ENCODE measurements at places on chromosomes 3 and 15.

- no peak for DNase-seq
Observed at GRCh38 chr15:39987821-39988220, 51.2 kb downstream of the SRP14 start.

- DNase-seq: no peak
Observed at GRCh38 chr3:165181556-165181955, 14.6 kb downstream of the SLITRK3 start.

DNA sequence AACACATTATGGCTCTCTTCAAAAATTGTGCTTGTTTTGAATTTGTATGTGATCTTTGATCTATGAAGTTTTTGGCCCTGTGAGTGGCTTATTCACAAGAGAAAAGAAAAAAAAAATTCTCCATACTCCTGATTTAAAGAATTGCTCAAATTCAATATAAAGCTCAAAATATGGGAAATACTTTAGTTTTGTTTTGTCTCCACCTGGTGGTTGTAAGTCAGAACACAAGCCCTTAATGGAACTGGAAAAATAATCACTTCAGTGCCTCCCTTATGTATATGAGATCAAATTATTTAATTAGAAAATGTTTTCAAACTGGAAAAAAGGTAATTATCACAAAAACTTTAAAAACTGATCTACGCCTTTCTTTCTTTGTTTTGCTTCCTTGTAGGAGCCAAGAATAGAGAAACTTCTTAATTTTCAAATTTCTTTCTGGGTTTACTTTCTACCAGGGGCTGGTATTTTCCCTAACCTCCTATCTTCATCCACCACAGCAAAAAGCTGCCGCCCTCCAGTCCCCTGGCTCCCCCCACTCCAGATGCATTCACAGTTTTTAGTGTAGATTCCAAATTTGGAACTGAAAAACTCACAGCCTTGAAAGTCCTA lies 50.6 kb downstream of the SERP1 start:
- peak; percentile 39 for DNase-seq

DNA sequence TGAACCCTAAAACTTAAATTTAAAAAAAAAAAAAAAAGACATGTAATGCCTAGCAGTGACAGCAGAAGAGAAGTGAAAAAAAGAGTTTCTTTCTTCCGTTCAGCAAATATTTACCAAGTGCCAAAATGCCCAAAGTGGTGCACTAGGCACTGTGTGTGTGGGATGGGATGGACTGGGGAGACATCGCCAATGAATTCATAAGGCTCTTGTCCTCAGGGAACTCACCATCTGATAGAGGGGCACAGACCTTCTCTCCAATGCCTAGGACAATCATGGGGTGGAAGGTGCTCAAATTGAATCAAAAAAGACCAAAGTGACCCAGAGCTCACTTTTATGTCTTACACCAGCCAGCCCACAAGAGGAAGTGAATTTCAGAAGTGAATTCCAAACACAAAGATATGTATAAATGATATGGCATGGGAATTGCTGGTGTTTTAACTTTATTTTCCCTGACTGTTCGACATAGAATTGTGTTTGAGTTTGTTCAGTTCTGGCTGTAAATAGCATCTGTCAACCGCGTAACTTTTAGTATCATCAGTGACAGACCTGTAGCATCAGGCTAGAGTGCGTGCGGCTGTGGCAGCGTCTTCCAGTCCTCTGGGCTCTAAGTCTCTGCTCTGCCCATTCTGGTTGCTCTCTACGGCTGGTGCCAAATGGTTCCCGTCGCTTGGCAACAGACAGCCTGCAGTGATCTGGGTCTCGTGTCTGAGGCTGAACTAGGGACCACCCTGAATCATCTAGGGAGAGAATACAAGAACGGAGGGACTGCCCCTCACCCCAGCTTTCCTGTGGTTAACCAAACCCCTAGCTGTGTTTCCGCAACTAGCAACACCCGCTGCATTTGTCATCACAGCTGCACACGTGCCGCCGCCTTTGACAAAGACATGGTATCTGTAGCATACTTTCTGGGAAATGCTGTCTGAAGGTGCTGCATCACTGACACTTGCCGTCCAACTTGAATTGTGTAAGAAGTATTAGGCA lies 154.0 kb upstream of the THBS1 start:
- no peak for DNase-seq

- DNase-seq: no peak
Observed at GRCh38 chr15:62046078-62046743, 14.0 kb downstream of the VPS13C start.

DNA sequence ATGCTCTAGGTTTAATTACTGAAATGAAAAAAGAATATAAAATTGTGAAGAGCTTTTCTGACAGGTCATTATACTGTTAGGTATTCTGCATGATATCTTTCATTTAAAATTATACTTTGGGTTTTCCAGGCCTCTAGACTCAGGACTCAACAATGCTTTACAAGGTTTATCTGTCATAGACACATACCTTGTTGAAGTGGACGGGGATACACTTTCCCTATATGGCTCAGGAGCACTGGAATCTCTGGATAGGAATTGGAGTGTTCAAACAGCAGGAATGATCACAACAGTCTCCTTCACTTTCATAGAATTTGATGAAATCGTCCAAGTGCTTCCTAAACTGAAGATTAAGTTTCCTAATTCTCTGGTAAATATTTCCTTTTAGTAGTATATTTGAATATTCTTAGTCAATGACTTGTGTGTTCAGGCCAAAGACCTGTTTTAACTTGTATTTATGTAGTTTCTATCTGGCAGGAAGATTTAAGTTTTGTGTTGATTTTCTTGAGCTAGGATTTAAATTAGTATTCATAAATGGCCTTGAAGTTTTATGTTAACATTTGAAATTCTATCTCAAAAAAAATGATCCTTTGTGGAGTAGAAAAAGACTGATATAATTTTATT lies 106.9 kb upstream of the THSD4 start:
- no peak for DNase-seq

DNA sequence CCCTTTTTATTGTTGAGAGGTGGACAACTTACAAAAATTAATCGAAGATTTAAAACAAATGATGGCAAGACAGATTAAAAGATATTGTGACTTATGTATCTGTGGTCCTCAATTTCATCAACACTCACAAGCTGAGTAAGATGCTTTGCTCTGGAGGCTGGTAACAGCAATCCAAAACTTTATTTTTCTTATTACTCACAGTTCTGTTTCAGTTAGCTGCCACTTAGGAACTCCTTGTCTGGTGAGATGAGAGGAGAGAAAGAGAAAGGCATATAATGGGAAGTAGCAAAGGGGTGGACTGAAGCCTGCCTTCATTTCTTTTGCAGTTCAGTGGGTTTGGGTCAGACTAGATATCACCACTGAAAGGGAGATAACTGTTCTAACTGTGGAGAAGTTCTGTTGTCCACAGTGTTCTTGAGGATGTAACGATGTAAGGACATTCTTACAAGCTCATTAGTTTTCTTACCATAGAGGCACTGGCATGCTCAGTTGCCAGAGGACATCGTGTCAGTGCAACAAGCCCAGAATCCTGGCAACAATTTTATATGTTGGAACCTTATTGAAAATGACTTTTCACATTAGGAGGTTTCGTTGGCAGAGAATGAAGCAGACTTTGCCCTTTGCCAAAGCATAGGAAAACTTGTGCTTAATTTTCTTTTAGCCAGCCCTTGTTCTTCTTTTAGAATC lies 93.6 kb downstream of the PLCL2 start:
- no peak for DNase-seq

DNA sequence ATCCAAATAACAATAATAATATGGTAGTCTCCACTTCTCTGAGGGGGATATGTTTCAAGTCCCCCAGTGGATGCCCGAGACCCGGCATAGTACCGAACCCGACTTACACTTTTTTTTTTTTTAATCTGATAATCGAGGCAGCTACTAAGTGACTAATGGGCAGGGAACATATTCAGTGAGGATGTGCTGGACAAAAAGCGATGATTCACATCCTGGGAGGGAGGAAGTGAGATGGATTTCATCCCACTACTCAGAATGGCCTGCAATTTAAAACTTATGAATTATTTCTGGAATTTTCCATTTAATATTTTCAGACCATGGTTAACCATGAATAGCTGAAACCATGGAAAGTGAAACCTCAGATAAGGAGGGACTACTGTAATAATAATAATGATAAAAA lies 49.5 kb upstream of the SELENOK start:
- no peak for DNase-seq

GRCh38 chr15:75452865-75453702 lies 1.6 kb upstream of the SIN3A start:
- no peak for DNase-seq

- DNase-seq: no peak
Observed at GRCh38 chr3:159451482-159451881, 537.2 kb upstream of the IL12A start.

DNA sequence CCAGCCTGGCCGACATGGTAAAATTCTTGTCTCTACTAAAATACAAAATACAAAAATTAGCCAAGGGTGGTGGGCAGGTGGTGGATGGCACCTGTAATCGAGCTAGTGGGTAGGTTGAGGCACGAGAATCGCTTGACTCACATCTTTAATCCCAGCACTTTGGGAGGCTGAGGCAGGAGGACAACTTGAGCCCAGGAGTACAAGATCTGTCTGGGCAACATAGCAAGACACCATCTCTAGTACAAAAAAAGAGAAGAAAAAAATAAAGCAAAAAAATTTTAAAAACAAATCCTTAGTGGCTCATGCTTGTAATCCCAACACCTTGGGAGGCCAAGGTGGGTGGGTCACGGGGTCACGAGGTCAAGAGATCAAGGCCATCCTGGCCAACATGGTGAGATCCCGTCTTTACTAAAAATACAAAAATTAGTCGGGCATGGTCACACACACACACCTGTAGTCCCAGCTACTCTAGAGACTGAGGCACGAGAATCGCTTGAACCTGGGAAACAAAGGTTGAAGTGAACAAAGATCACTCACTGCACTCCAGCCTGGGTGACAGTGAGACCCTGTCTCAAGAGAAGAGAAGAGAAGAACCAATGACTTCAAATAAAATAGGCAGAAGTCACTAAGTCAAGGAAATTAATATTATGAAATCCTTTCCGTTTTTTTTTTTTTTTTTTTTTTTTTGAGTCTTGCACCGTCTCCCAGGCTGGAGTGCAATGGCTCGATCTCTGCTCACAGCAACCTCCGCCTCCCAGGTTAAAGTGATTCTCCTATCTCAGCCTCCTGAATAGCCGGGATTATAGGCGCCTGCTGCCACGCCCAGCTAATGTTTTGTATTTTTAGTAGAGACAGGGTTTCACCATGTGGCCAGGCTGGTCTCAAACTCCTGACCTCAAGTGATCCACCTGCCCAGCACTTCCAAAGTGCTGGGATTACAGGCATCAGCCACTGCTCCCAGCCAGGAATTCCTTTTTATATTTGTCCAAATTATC lies 4.9 kb downstream of the RHOA start:
- no peak for DNase-seq

DNA sequence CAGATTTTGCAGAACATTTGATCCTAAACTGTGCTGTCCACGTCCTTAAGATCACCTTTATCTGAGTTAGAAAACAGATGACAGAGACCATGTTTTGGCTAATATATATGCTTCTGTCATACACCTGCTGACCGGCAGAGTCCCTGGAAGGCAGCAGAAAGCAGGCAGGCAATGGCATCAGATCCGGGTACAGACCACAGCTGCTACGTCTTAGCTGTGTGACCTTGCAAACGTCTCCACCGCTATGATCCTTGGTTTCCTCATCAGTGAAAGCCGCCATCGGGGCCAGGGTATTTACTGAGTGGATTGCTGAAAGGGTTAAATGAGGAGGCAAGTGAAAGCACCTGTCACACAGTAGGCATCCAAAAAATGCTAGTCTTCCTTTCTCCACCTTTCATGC lies 72.1 kb downstream of the ABTB1 start:
- DNase-seq: no peak

- no peak for DNase-seq
Observed at GRCh38 chr15:60421544-60421943, 23.8 kb upstream of the ANXA2 start.

DNA sequence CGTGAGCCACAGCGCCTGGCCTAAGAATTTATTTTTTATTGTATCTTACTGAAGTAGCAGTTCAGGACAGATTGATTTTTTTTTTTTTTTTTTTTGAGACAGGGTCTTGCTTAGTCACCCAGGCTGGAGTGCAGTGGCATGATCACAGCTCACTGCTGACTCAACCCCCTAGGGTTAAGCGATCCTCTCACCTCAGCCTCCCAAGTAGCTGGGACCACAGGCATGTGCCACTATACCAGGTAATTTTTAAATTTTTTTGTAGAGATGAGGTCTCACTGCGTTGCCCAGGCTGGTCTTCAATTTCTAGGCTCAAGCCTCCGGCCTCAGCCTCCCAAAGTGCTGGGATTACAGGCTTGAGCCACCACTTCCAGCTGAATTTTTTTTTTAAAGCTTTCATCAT lies 99.8 kb upstream of the HERC1 start:
- DNase-seq: no peak

- DNase-seq: no peak
Observed at GRCh38 chr3:73622091-73622805, 2.5 kb downstream of the PDZRN3 start.

GRCh38 chr3:105715372-105715771 lies 153.4 kb downstream of the CBLB start:
- no peak for DNase-seq

- no peak for DNase-seq
Observed at GRCh38 chr15:22902981-22903380, 64.5 kb downstream of the NIPA2 start.

DNA sequence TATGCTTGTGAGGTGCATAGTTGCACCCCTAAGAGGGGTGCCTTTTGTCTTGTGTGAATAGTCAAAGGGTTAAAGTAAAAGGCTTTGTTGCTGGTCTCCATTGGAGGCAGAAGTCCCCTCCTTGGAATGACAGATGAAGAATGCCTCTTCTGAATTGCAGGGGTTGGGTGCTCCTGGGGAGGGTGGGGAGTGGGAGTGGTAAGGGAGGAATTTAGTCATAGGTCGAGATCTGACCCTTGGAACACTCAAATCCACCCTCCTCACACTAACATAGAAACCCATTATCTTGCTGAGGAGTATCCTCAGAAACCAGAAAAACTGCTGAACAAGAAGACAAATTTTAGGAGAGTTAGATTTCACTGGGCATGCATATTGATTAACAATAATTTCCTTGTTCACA lies 4.7 kb downstream of the CTXND1 start:
- DNase-seq: no peak

DNA sequence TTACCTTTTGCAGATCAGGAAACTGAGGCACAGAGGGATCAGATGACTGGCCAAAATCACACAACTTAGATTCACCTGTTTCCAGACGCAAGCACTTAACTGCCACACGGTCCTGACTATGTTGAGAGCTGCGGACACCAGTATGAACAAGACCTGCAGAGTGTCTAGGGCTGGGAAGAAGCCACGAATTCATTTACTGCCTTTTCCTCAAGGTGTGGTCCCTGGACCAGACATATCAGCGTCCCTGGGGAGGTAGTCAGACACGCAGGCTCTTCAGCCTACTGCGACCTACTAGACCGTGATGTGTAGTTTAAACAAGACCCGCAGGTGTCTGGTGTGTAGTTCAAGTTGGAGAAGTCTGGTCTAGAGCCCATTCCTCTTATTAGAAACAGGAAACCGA lies 541 bp upstream of the SLC6A11 start:
- DNase-seq: no peak

- no peak for DNase-seq
Observed at GRCh38 chr3:107063351-107063750, 313.9 kb upstream of the CCDC54 start.

GRCh38 chr3:32258869-32259268 lies 20.4 kb downstream of the CMTM8 start:
- DNase-seq: no peak
